ENCODE measurements at places on chromosomes 4 and X. TPM values are rescaled to one million over a fixed set of nuclear protein-coding genes. Genes with fewer than 3 reads are reported as not detected.
A peak's percentile ranks its signal among the peaks of the same experiment; 100 is the strongest.

- DNase-seq, result no peak
Observed at GRCh38 chr4:70239884-70240591, 2.4 kb upstream of the CSN3 start.

DNA sequence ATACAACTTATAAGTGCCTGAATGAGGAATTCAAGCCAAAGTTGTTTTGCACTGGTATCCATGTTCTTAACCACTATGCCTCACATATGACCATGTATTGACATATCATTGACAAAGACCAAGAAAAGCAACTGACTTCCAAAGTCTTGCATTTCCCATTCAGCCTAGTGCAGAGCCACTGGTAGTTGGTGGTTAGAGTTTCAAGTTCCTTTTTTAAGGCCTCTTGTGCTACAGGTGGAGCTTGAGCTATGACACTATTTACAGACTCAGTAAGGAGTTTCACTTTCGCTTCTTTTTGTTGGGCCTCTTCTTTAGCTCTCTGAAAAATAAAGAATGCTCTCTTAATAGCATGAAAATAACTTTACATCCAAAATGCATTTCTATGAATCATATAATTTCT, 763.0 kb downstream of the DMD start:
- no peak for DNase-seq

GRCh38 chrX:154082396-154083125, 15.0 kb downstream of the MECP2 start:
- peak; percentile 79 for DNase-seq

DNA sequence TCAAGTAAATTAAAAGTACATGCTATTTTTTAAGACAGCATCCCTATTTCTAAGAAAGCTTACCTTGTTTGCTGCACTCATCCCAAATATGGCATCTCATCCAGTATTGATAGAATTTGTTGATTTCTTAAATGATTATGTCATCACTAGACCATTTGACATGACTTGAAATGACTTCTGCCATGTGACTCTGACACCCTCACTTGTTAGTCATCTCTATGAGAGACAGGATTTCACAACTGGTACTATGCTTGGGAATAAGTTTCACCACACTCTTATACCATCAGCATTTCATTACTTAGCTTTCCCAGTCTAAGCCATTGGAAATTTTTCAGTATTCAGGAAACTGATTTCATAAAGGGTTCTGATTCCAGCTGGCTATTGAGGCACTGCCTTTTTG, 55.3 kb downstream of the TMPRSS11F start:
- peak; percentile 43 for DNase-seq

DNA sequence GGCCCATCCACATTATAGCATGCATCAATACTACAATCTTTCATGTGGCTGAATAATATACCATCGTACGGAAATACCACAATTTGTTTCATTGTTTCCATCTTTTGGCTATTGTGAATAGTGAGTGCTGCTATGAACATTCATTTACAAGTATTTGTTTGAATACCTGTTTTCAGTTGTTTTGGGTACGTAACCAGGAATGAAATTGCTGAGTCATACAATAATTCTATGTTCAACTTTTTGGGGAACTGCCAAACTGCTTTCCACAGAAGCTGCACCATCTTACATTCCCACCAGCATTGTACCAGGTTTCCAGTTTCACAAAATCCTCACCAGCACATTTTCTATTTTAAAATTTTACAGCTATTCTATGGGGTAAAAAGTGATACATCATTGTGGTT, 28.5 kb upstream of the MANBA start:
- DNase-seq, result peak; percentile 52

DNA sequence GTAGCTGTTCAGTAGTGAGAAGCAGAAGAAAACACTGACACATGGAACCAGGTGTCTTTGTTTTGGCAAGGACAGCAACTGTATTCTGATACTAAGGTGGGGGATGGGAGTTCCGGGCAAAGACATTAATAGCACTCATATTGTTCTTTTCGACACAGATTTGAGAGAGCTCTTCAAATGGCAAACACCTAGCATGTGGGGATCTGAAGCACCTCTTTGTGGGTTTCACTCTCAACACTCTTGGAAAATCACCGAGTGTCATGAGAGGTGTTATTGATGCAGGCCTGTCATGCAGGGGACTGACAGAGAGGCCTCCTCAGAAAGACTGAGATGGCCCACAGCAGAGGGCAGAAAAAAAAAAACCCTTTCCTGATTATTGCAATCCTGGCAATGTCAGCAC, 228.4 kb upstream of the VCX start:
- DNase-seq, result no peak

- no peak for DNase-seq
Observed at GRCh38 chr4:181752516-181752915, 490.7 kb upstream of the TENM3 start.

- DNase-seq, result no peak
Observed at GRCh38 chrX:7996851-7997250, 69.6 kb upstream of the PNPLA4 start.

- no peak for DNase-seq
Observed at GRCh38 chr4:4755306-4755705, 104.2 kb upstream of the MSX1 start.

GRCh38 chr4:73603271-73603710, 16.9 kb downstream of the RASSF6 start:
- DNase-seq, result no peak

DNA sequence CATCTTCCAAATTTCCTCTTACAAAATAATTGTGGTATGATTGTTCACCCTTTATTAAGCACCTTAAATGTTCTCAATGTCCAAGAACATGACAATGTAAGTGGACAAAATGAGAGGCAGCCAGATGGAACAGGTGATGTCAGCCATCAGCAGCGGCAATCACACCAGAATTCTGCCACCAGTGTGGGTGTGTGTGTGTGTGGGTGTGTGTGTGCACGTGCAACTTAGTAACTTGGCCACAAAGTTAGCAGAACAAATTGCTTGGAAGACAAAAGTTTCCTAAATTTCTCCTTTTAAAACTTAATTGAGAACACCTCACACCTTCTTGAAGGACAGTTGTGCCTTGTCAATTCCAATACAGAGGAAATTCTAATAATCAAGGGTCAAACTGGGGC, 18.7 kb downstream of the LNX1 start:
- DNase-seq, result no peak

- peak; percentile 53 for DNase-seq
Observed at GRCh38 chr4:98568941-98569663, 89.3 kb downstream of the TSPAN5 start.

- peak; percentile 84 for DNase-seq
Observed at GRCh38 chr4:7956270-7956808, 16.7 kb upstream of the AFAP1 start.

GRCh38 chrX:124488412-124489161, 142.2 kb downstream of the SH2D1A start:
- no peak for DNase-seq

DNA sequence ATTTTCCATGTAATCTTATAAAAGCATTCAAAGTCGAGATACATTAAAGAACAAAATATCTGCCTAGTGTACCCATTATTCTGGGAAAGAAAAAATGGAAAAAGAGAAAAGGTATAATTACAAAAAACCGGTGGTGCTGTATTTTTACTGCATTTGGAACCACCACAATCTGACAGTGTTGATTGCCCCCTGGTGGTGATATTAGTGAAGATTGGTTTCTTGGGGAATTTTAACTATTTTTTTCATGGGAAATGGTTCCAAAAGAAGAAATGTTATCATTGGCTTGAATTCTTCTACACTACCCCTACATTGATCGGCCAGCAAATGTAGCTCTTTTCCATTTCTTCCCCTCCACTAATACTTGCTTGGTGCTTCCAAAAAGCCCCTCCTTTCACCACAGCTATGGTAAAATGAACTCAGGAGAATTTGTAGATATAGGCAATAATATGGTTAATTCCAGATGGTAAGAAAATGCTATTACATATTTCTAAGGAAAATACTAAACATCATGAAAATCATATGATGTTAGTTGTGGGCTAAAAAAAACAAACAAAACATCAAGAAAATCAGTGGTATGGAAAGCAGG, 50.0 kb downstream of the COX18 start:
- DNase-seq, result peak; percentile 76

DNA sequence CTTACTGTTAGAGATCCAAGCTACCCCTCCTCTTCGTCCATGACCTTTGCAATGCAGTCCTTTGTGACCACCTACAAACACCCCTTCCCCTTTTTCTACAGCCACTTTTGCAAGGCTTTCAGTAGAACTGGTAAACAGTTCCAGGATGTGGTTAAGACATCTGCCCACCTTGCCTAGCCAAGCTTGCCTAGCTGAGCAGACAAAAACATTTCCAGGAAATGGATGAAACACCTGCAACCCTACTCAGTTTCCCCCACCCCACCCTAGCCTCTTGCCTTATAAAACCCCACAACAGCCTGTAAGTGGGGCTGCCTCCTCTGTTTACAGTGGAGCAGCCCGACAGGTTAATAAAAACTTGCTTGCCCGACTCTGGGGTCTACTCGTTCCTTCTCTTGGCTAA, 133.8 kb downstream of the ZC4H2 start:
- no peak for DNase-seq

- DNase-seq, result no peak
Observed at GRCh38 chrX:40010550-40011321, 87.0 kb downstream of the BCOR start.

GRCh38 chr4:12747154-12747553, 737.0 kb downstream of the RAB28 start:
- no peak for DNase-seq

DNA sequence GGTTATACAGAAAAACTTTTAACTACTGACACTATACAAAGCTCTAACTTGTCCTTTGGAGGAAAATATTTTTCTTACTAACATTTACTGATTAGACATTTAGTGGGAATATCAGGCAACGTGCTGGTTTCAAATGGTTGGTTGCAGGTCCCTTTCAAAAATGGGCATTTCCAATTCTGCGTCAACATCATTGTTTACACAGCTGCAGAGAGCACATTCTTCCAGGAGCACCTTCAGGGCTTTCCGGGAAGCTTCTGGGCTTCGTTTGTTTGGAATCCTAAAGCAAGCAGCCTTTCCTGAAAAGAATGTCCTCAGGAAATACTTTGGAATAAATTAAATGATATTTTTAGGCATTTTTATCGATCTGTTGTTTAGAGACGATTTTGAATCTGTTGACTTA, 289.7 kb downstream of the TRIML1 start:
- DNase-seq, result no peak

GRCh38 chrX:23008431-23009099, 8.8 kb downstream of the DDX53 start:
- DNase-seq, result peak; percentile 56

- DNase-seq, result no peak
Observed at GRCh38 chrX:39212456-39212855, 411.2 kb downstream of the MID1IP1 start.

DNA sequence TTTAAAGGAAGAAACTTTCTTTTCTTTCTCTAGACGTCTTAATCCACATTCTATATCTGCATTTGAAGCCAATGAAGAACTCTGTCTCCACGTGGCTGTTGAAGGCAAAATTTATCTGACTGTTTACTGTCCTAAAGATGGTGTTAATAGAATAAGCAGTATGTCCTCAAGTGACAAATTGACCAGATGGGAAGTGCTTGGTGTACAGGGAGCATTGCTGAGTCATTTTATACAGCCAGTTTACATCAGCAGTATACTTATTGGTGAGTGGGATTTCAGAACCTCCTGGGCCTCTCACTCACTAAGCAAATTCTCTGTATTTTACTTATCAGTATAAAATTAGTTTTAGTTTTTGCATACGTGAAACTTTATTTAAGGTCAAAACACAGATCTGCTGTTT, 33.7 kb downstream of the ADAD1 start:
- peak; percentile 4 for DNase-seq

- DNase-seq, result peak; percentile 77
Observed at GRCh38 chr4:154399259-154399974, 92.2 kb downstream of the DCHS2 start.

AREG gene
- 0.97 TPM for total RNA-seq

TLR2 gene
- not detected for total RNA-seq

ATOH1 gene
- not detected for total RNA-seq

GABRE gene
- 20.8 TPM for total RNA-seq

ADH6 gene
- total RNA-seq, result not detected

UGT2B15 gene
- not detected for total RNA-seq

RNF175 gene
- not detected for total RNA-seq

ANK2 gene
- 53.1 TPM for total RNA-seq

UGT2A1 gene
- total RNA-seq, result not detected

PLAC8 gene
- total RNA-seq, result not detected

TMPRSS11A gene
- not detected for total RNA-seq

ADGRG2 gene
- total RNA-seq, result not detected

BMPR1B gene
- 0.76 TPM for total RNA-seq

Data from GM23248 (cell line).